ENCODE measurements at places on chromosomes 2 and 18. TPM values are rescaled to one million over a fixed set of nuclear protein-coding genes. Genes with fewer than 3 reads are reported as not detected.

Gene MOCOS
- total RNA-seq: 0.75 TPM

Gene ACMSD
- 0.12 TPM for total RNA-seq

Gene NR4A2
- 3.3 TPM for total RNA-seq

Gene KHK
- total RNA-seq: 5.9 TPM

Gene WIPF1
- total RNA-seq: 11.8 TPM

Gene TACR1
- total RNA-seq: 0.09 TPM

Gene TTC32
- total RNA-seq: 6.2 TPM

Gene ABCG8
- total RNA-seq: not detected

Data from pancreas (tissue), 10 donors.